ENCODE measurements at places on chromosomes 3 and 15. TPM values are rescaled to one million over a fixed set of nuclear protein-coding genes. Genes with fewer than 3 reads are reported as not detected.

CCNB2 gene
- total RNA-seq, result not detected

GOLGA8N gene
- total RNA-seq, result 6.4 TPM

MCTP2 gene
- total RNA-seq, result 2.4 TPM

ZKSCAN7 gene
- 1.8 TPM for total RNA-seq

CLDN18 gene
- under 0.01 TPM for total RNA-seq

ABTB1 gene
- total RNA-seq, result 43.5 TPM

ITIH3 gene
- 0.83 TPM for total RNA-seq

CHST13 gene
- total RNA-seq, result 0.69 TPM

LRRC31 gene
- not detected for total RNA-seq

- no peak for DNase-seq
Measured at GRCh38 chr3:55939287-55939686, 452.2 kb upstream of the WNT5A start.

- no peak for DNase-seq
Measured at GRCh38 chr3:58661836-58662420, 4.6 kb downstream of the FAM3D start.

- DNase-seq, result no peak
Measured at GRCh38 chr15:93043621-93044300, 45.2 kb downstream of the RGMA start.

GRCh38 chr15:62606376-62607113 is 436.0 kb upstream of the TPM1 start:
- no peak for DNase-seq

- DNase-seq, result no peak
Measured at GRCh38 chr15:72168808-72169190, 28.8 kb downstream of the GRAMD2A start.

- DNase-seq, result no peak
Measured at GRCh38 chr3:115347737-115348136, 200.6 kb upstream of the ZBTB20 start.

- DNase-seq, result no peak
Measured at GRCh38 chr3:87696124-87697013, 362.4 kb downstream of the CGGBP1 start.

DNA sequence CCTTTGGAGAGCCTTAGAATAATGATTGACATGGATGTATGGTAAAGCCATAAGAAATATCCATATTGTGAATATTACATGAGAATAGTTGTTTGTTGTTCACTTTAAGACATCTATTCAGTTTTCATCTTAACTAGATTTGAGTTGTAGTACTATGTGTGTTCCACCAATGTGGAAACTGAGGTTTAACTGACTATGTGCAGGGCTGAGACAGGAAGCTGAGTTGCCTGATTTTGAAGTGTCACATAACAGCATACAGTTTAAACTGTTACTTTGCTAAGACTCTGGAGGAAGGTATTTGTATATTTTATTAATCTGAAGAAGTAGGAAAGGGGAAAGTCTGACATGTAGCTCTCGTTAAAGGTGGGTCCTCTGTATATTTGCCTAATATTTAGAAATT is 2.1 kb downstream of the ECT2 start:
- DNase-seq, result no peak

- no peak for DNase-seq
Measured at GRCh38 chr3:153625506-153625905, 463.5 kb downstream of the RAP2B start.
